ENCODE measurements at places on chromosomes 5 and 9.

DNA sequence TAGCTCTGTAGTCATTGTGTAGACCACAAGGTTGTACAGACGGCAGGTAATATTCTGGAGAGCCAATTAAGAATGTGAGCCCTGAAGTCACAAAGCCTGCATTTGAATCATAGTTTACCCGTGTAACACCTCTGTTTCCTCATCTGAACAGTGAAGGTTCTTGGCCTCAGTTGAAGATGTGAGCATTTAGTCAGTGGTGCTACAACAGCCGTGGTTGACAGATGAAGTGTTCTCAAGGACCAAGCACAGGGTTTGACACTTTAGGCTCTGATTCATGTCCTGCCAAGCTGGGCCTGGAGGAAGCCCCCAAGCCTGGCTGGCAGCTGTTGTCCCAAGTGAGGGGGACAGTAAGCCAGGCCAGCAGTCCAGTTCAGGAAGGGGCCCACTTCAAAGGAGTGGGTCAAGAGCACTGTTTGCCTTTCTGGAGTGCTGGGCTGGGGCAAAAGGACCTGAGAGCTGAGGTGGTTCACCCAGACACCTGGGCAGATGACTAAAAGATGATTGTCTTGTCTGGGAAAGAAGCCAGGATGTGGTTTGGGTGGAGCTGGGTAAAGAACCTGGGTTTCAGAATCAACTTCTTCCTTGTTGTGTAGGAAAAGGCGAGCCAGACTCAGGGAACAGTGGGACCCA lies 20.7 kb downstream of the FAXDC2 start:
- DNase-seq = no peak

DNA sequence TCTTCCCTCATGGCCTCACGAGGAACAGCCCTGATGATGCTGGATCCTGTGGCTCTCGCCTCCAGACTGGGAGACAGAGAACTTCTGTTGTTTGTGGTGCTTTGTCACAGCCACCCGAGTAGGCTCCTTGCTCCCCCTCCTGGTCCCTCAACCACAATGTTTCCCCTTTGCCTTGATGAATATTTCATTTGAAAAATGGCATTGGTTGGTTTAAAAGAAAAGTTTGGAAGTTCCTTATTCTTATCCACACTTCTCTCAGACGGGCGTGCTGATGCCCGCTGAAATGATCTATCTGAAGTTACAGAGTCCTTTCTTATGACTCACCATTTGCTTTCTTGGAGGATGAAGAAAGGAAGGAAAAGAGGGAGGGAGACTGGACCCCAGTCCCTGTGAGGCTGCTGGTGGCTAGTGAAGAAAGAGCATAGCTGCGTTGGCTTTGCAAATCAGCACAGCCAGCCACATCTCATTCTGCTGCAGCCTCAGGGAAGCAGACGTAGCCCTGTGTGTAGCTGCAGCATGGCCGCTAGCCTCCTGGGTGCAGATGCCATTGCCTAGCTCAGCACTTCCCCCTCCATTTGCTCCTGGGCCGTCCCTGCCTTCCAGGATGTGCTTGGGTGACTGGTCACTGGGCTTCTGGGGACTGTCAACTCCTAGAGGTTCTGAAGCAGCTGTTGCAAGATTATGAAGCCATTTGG lies 185.9 kb downstream of the ERCC6L2 start:
- DNase-seq = peak; percentile 13

- no peak for DNase-seq
Measured at GRCh38 chr9:110188991-110189390, 19.0 kb downstream of the C9orf152 start.

DNA sequence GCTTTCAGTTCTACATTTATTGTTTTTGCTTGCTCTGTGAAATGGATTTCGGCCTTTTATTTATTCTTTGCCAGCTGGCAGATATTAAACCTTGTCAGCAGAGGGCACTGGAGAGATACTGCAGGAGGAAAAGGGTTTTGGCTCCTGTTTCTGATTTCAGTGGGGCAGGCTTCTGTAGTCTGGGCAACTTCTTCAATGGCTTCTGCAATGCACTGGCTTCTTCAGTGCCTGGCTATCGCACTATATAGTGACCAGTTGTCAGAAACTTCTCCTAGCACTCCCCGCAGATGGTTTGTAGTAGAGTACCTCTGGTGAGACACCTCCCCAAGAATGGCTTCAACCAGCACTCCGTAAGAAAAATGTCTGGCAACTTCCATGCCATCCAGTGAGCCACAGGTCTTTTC lies 3.2 kb upstream of the NFX1 start:
- no peak for DNase-seq

DNA sequence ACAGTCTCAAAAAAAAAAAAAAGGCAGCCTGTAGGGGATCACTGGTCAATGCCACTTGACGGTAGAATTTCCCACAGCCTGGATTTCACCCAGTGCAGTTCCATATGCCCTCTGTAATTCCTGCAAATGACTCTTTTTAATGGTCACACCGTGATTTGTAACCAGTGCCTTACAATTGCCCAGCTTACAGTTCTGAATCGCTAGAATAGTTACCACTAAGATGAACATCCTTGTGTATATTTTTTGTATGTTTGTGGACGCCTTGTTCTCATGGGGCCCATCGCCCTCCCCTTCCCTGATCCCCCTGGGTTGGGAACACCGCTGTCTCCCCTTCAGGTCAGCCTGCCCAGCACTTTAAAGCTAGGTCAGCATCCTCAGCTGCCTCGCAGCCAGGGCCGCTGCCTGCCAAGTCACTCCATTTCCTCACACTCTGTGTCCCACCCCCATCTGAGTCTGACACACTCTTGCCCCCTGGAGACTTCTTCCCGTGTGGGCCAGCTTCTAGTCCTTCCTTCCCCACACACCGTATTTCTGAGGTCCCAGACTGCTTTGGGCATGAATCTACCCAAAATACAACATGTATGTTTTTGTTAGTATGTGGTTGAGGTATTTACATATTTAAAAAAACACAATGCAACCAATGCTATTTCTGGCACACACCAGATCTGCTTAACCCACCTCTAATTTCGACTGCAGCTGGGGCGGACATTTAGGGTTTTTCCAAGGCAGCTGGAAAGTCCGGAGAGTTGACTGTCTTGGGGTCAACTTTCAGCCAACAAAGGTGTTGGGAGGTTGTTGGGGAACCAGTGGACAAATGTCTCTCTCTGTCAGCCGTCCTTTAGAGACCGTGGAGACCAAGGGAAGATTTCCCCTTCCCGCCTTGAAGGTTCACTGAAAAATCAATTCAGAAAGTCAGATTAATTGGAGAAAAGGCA lies 120.5 kb upstream of the NEK6 start:
- no peak for DNase-seq

DNA sequence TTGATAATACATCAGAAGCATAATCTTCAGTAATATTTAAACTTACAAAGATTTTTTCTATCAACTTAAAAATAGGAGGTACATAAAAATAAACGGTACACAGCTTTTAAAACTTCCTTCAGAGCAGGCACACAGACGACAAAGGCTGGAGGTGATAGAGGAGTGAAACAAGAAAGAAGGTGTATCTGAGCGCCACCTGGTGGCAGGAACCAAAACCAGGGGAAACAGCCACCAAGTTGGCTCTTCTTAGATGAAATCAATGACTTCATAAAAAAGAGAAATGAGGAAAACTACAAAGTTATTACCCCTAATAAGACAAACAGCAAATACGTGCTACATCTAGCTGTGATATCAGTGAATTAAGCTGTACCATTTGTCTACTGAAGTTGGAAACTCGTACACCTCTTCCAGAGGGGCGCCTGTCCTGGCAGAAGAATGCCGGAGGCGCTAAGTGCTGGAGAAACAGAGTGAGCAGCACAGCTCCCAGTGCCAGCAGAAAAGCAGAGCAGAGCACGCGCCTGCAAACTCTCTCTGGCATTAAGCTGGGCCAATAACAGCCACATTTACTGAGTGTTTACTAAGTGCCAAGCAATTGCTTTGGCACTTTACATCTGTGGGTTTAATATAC lies 85.9 kb downstream of the SETX start:
- DNase-seq = peak; percentile 16

- no peak for DNase-seq
Measured at GRCh38 chr5:115977988-115978387, 15.7 kb downstream of the LVRN start.

DNA sequence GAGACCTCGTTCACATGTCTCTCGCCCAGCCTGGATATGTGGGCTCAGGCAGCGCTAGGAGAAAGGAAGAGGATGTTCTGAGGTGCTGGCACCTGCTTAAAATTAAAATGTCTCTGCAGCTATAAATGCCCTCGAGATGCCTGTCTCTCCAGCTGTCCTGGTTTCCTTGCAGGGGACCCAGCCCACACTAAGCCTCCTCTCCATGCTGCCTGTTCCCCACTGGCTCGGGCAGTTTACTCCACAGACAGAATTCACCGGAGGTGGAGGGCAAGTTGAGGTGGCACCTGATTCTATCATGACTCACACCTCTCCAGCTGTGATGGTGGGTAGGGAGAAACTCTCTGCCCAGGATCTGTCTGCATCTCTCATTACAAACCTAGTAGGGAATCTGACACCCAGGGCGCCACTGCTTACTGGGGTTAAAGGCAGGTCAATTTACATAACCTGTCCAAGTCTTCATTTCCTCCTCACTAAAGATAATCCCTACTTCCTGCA lies 420.9 kb downstream of the SPOCK1 start:
- DNase-seq = no peak

GRCh38 chr9:129776938-129777768 lies 24.3 kb upstream of the PTGES start:
- DNase-seq = peak; percentile 10

DNA sequence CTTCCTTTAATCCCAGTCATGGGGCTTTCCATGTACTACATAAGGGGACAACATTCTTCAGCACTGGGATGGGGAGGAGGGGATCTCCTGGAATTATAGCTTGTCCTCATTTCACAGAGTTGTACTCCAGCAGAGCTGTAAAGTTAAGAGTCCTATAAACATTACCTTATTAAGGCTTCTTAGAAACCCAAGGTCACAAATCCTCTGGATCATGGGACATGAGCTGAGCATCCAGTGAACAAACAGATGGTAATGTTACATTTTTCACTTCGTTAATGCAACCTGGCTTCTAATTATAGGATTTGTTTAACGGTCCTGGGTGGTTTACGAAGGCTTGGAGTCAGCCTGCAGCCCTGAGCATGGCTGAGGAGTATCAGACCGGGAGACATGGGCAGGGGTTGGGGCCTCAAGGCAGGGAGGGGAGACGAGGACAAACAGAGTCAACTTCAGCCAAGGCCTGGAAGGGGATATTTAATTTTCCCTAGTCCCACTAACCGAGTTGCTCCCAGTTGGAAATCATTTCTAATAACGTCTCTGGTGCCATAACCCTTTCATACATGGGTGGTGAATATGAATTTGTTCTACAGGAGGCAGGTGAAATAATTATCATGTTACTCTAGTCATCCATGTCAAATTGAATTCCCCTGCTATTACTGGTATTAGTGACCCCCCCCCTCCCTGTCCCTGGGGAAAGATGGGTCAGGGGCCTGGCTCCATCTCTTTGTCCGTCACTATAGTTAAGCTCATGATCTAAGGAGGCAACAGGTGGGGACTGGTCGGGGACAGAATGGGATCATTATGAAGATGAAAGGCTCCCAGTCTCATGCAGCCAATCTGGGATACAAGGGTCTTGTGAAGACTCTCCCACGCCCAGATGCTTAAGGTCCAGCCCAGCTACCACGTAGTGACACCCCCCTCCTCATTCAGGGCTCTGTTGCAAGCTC lies 10.7 kb upstream of the IL17B start:
- no peak for DNase-seq

DNA sequence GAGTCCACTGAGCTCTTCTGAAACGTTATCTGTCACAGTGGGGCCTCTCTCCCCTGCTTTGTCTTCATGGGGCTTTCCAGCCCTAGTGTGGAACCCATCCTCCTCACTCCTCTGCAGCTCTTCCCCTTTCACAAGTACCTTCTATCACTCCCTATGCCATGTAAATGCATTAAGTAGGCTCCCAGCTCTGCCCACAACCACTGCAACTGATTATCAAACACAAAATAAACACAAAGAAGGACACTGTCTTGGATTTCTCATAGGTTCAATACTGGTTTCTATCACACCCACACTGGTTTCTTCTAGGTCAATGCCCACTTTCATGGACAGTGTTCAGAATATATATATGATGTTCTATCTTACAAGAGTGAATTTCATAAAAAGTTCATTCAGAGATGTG lies 139.4 kb downstream of the GNAQ start:
- no peak for DNase-seq

DNA sequence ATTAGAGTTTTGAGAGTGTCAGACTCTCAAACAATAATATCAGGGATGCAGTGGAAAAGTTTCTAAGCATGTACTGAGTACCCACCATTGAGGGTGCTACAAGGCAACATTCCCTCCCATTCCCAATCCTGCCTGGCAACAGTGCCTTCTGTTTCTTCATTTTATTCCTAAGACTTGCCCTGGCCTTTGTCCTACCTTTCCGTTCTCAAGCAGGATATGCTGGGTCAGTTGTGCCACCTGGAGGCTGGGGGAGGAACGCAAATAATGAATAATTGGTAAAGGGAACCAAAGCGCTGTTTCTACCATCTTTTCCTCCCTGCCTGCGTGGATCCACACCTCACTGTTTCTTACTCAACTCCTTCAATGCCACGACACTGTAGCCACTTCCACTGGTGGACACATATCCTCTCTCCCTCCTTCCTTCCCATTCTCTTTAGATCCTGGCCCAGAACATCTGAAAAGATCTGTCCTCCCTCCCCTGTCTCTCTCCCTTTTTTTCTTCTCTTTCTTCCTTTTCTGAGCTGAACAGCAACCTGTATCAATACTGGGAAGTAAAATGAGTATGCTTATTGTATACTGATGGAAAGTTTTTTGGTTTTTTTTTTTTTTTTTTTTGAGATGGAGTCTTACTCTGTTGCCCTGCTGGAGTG lies 149.5 kb downstream of the C9orf152 start:
- no peak for DNase-seq

DNA sequence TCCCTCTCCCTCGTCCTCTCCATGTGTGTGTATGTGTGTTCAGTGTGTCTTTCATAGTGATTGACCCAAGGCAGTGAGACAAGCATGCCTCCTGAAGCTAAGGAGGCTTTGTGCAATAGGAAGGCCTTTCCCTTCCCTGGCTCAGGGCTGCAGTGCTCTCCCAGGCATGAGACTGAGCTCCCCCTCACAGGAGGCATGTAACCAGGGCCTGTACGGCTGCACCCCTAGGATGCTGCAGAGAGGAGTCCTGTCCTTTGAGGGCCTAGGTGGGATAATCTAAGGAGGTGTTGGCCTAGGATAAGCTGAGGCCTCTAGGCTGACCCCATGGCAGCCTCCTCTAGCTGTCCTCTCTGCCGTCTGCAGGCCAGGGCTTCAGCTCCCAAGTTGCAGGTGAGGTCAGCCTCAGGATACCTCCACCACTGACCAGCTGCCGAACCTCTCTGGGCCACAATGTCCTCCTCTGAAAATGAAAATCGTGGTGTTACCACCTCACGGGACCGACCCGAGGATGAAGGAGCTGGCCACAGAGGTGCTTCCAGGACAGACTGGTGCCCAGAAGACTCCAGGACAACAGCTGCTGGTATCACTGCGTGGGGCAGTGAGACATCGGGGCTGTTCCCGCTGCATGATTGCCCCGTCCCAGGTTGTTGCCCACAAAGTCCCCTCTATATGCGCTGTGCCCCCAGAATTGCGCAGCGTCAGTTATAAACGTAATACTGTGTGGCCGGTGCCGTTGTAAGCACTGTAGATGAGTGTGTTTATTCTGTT lies 129.6 kb downstream of the BARX1 start:
- no peak for DNase-seq

GRCh38 chr5:167730121-167730520 lies 561.3 kb upstream of the WWC1 start:
- no peak for DNase-seq

Data from stimulated activated CD8-positive, alpha-beta memory T cell treated with anti-CD3 and anti-CD28 coated beads, Interleukin-7, amount 100 ng/mL, for 1 hour (primary cell).